ENCODE measurements at places on chromosomes 6 and 20.

DNA sequence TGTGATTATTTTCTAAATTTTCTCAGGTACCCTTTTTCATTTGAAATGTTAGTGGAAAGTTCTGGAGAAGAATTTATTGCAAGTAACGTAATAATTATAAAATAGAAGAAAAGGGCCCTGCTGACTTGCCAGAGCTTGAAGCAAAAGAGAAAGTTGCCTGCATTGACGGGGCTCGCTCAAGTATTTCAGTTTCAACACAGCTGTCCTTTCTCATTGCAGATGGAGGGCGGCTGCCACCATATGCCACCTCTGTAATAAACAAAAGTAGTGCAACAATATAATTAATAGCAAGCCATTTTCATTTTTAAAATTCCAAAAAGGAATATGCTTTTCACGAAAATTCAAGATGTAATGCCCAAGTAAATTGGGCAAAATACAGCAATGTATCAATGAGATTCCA is 246.2 kb downstream of the PACRG start:
- no peak for DNase-seq

- no peak for DNase-seq
Measured at GRCh38 chr20:59673998-59674445, 69.7 kb downstream of the PHACTR3 start.

DNA sequence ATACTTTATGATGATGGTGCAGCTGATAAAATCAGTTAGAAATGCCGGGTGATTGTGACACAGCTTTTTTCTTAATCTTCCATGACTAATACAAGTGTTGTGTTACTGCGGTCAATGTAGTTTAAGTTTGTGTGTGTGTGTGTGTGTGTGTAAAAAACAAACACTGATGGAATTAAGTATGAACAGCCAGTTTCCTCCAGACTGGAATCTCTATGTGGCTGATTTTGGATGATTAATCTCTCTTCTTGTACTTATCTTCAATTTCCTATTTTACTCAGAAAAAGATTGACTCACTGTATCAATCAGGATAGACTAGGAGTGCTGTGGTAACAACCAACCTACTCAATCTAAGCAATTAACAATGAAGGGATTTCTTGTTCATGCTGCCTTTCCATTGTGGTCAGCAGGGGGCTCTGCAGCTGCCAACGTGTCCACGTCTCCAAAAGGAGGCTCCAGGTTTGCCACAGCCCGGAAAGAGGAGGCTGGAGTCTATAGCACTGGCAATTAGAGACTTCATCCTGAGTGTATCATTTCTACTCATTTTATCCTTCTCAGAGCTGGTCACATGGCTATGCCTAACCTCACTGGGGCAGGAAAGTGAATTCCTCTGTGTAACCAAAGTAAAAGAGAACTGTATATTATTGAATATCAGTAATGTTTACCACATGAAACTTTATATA is 107.7 kb downstream of the CD109 start:
- DNase-seq, result peak; percentile 95

- no peak for DNase-seq
Measured at GRCh38 chr6:43796903-43797890, 27.2 kb downstream of the VEGFA start.

GRCh38 chr6:47061309-47062300 is 19.5 kb upstream of the ADGRF1 start:
- DNase-seq, result peak; percentile 50
